Panc1 (cell line): ENCODE measurements at places on chromosomes 2 and 18. TPM values are rescaled to one million over a fixed set of nuclear protein-coding genes. Genes with fewer than 3 reads are reported as not detected.

Gene ITGA4
- total RNA-seq: 0.36 TPM

Gene METTL8
- total RNA-seq: 27.7 TPM

Gene GPBAR1
- total RNA-seq: 0.18 TPM

Gene CFAP65
- 0.33 TPM for total RNA-seq

Gene SCLY
- 31.4 TPM for total RNA-seq

Gene PARD3B
- 3.6 TPM for total RNA-seq

Gene AKAIN1
- total RNA-seq: not detected

Gene DOCK10
- total RNA-seq: 5.8 TPM

Gene MC5R
- total RNA-seq: not detected

Gene ERMN
- not detected for total RNA-seq

Gene SETBP1
- 0.23 TPM for total RNA-seq

Gene RAB12
- total RNA-seq: 35.7 TPM

Gene SGPP2
- total RNA-seq: 0.05 TPM

DNA sequence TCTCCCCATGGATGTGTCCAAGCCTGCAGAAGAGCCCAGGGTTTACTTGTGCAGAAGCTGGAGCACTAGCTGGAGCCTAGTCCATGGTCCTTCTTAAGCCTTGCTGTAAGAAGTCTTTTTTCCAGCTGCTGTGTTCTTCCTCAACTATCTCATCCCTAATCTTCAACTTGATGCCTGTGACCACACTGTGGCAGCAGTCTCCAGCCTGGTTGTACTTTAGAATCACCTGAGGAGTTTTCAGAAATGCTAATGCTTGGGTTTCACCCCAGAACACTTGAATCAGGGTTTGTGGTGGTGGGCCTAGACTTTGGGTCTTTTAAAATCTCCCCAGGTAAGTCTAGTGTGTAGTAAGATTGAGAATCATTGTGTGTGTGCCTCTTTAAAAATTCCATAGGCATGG lies 173.6 kb downstream of the ADCYAP1 start:
- DNase-seq: no peak

GRCh38 chr2:62506421-62506750 lies 391 bp upstream of the TMEM17 start:
- DNase-seq: peak; percentile 36

DNA sequence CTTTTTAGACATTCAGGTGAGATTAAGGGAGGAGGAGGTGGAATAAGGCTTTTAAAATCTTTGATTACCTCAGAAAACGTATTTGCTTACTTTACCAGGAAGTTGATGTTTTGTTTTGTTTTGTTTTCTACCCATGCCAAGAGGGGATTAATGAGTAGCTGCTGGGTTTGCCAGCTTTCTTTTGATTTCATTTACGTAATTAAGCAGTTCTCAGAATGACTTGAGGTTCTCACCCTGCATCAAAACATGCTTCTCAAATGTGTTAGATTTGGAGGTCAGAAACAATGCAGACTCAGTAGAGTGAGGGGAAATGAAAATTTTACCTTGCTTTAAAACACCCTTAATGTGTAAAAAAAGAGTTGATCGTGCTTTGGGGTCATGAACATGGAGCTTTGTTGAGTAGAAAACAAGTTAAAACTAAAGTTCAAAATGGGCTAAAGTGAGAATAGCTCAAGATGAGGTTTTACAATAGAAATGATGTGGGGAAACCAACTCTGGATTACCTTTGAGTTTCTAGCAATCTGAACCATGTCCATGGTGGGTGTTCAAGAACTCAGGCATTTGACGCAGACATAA lies 217.1 kb upstream of the EPAS1 start:
- no peak for DNase-seq

GRCh38 chr2:224241001-224241400 lies 160.9 kb downstream of the FAM124B start:
- DNase-seq: no peak

DNA sequence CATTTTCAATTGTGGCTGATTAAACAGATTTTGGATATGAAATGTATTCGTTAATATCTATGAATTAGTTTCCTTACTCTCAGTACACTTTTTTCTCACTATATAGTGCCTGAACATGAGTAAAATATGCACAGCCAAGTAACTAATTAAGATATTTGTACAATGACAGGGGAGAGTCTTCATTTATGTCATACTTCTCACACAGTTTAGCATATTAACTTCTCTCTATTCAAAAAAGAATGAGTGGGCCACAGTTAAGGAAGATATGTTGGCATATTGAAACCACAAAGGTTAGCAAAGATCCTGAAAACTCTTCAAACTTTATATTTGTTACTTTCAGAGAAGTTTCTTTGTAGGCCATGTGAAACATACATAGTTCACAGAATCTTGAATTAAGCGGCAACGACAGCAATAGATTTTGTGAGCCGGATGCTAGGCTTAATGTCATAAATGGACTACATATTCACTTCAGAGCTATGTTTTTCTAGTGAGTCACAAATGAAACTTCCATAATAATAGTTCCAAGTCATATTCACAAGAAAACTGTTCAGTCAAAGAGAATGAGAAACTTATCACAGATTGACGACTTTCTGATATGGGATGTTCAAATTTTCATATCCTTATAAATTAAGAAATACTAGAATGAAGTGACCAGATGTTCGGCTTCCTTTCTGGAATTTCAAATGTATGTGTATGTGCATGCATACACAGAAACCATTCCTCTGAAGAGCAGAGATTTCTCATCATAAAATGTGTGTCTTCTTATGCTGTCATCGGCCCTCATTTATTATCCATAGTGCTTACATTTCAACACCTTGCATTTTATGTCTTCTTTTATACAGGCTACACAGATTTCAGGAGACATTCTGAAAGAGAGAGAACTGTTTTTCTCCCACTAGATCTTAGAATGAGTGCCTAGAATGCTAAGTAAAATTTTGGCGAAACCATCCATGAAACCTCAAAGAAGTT lies 584.0 kb downstream of the SATB2 start:
- DNase-seq: no peak

DNA sequence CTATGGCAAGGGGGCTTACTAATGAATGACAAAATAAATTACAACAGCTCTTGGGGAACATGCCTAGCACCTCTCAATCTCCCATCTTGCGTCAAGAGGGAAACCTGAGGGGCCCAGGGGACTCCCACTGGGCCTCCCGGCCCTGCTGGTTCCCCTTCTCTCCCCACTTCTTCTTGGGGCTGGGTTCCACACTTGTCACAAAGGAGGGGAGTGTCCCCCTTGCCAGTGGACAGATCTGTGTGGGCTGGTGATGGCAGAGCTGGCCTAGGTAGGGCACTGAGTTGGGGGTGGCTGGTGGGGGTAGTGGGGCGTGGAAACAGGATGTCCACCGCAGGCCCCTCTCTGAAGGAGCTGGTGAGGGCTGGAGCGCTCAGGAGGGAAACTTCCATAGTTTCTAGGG lies 184.0 kb upstream of the HAAO start:
- no peak for DNase-seq

DNA sequence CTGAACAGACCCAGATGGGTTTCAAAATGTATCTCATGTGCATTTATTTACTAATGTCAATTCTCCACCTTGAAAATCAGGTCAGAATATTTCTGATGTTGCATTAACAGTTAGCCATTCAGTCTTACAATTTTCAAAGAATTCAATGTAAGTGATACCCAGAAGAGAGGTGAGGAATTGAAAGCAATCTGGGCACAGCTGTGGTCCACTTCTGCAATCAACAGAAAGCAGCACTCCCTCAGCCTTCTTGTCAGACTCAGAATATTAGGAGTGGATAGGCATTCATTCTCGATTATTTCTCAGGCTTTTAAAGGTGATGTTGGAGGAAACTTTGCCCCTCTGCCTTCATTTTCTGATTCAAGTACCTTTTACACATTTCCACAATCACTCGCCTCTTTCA lies 15.7 kb downstream of the CCL20 start:
- DNase-seq: no peak

GRCh38 chr2:136001131-136001530 lies 15.7 kb upstream of the DARS1 start:
- DNase-seq: no peak

DNA sequence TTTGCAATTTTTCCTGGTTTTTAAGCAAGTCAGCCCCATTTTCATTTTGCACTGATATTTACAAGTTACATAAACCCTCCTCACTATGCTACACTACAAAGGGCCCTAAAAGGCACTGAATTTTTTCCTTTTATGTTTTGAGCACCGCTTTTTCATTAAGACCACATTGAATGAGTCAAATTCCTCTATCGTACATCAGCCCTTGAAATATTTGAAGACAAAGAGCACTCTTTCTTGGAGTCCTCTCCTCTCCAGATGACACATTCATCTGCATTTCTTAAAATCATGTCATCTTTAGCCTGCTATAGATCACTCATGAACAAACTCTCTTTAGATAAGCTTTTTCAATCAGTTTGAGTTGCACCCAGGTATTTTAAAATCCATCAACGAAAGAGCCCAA lies 306.6 kb upstream of the SOX11 start:
- DNase-seq: no peak

DNA sequence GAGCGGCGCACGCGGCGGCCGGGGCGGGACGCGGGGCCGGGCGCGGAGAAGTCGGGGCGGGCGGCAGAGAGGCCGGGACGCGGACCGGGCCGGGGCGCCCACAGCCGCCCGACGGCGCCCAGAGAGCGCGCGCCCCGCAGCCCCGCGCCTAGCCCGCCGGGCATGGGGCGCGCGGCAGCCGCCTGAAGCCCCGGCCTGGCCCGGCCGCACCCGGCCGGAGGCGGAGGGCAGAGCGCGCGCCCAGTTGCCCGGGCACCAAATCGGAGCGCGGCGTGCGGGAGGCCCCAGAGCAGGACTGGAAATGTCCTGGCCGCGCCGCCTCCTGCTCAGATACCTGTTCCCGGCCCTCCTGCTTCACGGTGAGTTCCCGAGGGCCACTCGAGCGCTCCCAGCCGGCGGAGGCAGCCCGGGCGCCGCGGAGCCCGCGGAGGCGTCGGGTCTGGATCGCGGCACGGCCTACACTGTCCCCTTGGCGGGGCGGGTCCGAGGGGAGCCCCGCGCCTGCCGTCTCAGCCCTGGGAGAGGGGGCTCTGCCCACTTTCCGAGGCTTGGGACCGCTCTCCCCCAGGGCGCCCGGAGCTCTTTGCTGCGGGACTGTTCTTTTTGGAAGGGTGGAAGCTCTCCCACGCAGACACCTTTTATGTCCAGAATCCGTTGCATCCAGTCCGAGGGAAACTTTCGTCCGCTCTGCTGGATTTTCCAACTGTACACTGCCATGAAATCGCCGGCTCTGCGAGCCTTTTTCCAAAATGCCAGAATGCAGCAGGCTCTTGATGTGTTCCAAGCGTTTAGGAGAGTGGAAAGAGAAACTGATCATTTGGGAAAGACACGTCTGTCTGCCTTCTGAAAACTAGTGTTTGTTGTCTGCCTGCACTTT lies 484 bp downstream of the APCDD1 start:
- no peak for DNase-seq

DNA sequence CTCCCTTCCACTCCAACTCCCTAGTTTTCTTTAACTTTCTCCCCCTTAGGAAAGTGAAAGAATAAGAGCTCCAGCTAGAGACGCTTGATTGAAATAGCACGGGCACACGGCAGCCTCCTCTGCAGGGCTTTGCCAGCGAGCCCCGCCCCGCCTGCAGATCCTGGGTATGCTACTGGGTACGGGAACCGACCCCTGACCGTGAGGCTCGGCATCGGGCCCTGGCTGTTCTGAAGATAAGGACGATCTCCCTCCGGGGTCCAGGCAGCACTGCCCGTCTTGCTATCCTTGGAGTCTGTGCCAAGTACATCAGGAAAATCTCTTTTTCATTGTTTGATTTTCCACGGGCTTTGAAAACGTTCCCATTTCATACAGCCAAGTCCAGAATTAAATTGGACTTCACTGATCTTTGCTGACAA lies 284.5 kb downstream of the MTX2 start:
- DNase-seq: peak; percentile 22

GRCh38 chr18:68713131-68713530 lies 1.8 kb downstream of the TMX3 start:
- no peak for DNase-seq

- no peak for DNase-seq
Measured at GRCh38 chr2:155690785-155691184, 641.7 kb downstream of the NR4A2 start.

- DNase-seq: no peak
Measured at GRCh38 chr2:160353166-160353565, 140.4 kb downstream of the RBMS1 start.

GRCh38 chr18:75035928-75036327 lies 173.0 kb downstream of the PTGR3 start:
- DNase-seq: no peak

- DNase-seq: no peak
Measured at GRCh38 chr2:207290833-207291624, 125.3 kb upstream of the KLF7 start.

- DNase-seq: no peak
Measured at GRCh38 chr2:202109737-202110184, 36.7 kb downstream of the KIAA2012 start.
